Cortex of kidney (tissue), 1 donor: ENCODE measurements at places on chromosomes 6 and 20.

DNA sequence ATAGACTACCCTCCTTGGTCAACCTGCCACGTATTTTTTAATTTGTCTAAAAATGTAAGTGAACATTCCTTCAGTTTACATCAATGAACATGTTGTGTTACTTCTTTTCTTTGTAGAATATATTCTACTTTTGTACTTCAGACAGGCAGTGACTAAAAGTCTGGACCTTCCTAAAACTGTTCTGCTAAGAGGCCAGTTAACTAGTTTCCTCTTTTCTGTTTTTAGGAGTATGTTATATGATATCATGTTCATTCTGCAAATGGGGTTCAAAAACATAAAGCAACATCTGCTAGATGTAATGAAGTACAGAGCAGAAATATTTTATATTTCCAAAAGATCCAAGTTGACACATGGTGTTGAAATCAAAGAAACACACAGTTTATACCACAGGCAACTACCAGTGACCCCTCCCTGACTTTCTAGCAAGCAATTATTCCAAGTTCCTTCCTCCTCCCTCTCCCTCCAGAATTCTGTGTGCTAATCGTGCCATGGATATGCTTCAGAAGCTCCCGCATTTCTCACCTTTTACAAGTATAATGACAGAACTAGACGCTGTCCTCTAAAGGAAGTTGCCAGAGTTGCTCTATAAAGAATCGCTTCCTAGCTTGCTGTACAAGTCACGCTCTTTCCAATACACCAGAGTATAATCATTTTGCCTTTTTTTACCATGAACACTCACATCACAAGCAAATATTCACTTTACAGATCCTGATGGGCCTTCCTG, 64.7 kb downstream of the ARHGAP18 start:
- no peak for DNase-seq

- no peak for DNase-seq
Measured at GRCh38 chr20:57392512-57393271, 1.5 kb downstream of the RBM38 start.

- no peak for DNase-seq
Measured at GRCh38 chr6:75693534-75693933, 55.5 kb upstream of the MYO6 start.

DNA sequence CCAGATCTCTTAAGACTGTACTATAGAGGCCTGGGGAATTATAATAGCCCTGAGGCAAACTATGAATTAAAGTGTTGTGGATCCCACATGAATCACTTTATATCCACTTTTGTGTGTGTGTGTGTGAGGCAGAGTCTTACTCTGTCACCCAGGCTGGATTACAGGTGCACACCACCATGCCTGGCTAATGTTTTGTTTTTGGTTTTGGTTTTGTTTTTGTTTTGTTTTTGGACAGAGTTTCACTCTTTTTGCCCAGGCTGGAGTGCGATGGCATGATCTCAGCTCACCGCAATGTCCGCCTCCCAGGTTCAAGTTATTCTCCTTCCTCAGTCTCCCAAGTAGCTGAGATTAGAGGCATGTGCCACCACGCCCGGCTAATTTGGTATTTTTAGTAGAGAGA, 32.2 kb upstream of the MICB start:
- no peak for DNase-seq

DNA sequence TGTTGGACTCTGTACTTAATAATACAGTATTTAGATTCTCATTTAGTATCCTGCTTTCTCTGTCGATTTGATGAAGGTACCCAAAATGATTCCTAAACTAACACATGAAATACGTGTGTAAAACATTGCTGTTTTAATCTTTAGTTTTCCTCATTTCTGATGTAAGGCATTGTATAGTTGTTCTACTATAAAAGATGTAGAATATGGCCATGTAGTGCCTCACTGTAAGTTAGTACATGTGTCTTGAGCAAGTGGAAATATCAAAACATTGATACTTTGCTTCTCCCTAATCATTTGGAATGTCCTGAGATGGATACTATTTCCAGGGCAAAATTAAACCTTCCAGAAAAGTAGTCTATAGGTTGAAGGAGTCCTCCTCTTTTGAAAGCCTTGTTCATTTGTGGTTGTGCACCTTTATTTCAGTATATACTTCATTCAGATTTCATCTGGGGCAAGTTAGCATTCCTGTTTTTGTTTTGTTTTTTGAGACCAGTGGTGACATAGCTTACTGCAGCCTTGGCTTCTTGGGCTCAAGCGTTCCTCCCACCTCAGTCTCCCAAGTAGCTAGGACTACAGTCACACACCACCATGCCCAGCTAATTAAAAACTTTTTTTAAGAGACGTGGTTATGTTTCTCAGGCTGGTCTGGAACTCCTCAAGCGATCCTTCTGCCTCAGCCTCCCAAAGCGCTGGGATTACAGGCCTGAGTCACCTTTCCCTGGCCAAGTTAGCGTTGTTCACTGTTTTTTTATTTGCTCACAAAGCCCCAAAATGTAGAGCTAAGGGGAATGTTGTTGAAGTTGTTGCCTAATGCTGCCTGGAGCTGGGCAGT, 11.6 kb downstream of the SRSF3 start:
- DNase-seq = no peak

GRCh38 chr20:4412216-4412615, 309.5 kb upstream of the PRND start:
- DNase-seq = no peak

DNA sequence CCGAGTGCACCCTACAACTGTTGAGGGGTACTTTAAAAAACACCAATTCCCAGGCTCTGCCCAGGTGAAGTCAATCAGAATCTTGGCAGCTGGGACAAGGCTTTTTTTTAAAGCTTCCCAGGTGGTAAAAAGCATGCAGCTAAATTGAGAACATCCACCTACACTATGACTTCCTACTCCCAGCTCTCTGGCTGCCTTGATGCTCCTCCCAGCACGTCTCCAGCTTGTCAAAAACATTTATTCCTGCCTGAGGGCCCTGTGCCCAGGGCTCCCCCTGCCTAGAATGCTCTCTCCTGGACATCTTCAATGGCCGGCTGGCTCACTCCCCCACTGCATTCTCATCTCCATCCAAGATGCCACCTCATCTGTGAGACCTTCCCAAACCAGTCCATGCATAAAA, 9.9 kb downstream of the ZBTB24 start:
- no peak for DNase-seq

GRCh38 chr6:160992061-160992979, 751 bp downstream of the MAP3K4 start:
- DNase-seq = no peak

- DNase-seq = no peak
Measured at GRCh38 chr6:4930025-4930691, 73.7 kb downstream of the RPP40 start.

DNA sequence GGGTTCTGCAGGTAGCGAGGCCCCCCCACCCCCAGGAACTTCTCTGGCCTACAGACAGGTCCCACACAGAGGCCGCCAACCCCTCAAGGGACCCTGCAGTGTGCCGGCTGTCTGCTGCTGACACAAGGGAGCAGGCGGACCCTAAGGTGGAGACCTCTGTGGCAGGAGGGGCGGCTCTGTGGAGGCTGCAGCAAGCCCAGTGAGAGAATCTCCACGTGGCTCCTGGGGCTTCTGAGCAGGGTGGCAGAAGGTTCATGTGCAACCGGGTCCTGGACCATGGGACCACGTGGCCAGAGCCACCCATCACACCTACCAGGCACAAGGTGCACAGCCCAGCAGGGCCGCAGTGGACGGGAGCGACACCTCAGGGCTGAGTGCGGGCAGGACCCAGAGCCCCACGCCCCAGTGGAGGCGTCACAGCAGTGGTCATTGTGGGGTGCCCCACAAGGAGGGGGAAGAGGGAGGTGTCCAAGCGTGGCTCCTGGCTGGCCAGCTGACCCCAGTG, 4.3 kb downstream of the ARFRP1 start:
- DNase-seq = no peak

DNA sequence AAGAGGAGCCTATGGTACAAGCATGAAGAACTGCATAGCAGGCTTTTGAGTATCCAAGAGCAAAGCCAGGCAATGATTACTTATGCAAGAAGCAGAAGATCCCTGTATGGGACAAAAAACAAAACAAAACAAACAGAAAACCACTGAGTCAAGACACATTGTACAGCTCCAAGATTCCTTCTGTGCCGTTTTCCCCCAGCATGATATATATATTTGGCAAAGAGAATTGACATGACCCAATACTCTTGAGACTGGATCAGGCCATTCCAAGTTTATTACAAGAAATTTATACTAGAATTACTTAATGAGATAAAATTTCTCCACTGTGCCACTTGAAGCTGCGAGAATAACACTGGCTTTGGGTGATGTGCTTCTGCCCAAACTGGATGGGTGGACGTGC, 65.5 kb downstream of the TRMT11 start:
- DNase-seq = no peak
